Stimulated activated CD4-positive, alpha-beta T cell treated with anti-CD3 and anti-CD28 coated beads, Interleukin-1b, Interleukin-23, amount 100 ng/mL, for 1 hour (primary cell): ENCODE measurements at places on chromosomes 1 and 21.

DNA sequence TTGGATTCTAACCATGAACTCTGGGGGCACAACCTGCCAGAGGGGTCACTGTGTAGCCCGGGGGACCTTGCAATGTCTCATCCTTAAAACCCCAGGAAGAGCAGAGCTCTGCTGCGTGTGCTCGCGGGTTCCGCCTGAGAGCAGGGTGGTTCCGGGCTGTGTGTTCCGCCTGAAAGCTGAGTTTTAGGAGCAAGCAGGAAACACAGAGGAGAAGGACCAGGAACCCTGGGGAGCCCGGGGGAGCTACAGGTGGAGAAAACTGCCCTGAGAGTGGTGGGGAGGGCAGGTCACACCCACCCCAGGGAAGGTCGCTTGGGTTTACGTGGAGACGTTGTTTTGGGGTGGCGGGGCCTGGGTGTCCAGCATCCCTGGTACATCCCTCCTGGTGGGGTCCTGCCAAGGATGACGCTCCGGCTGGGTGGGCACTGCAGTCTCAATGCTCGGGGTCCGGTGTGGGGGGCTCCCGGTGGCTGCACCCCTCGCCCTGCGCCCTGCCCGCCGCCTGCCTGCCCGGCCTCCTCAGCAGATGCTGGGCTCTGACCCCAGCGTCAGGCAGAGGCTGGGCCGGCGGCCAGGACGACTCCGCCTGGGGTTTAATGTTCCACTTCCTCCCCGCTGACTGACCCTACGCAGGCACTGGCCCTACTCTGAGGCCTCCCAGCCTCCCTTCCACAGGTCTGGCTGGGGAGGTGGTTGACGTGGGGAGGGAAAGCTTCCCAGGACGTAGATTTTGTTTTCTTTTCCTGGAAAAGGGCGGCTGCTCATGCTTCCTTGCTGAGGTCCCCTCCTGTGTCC, 17.3 kb upstream of the C1orf159 start:
- no peak for DNase-seq

DNA sequence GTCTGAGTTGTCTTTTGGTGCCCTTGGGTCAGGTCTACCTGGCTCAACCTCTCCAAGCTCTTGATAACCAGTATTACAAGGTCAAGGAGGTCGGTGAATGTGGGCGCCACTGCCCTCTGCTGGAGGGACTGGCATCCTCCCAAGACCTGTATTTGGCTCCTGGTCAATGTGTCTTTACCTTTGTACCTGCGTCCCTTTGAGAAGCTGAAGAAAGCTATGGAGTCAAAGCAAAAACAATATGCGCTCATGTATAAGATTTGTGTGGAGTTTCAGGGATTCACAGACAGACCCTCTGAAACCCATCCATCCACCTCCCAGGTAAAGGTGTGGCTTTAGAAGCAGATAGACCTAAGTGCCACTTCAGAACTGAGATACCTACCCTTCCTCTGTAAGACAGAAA, 61.8 kb upstream of the NBL1 start:
- DNase-seq: peak; percentile 65

- DNase-seq: no peak
Observed at GRCh38 chr1:28160782-28161266, 15.7 kb downstream of the PTAFR start.

GRCh38 chr21:46229923-46230260, 1.3 kb upstream of the LSS start:
- no peak for DNase-seq

GRCh38 chr1:70509996-70510876, 99.2 kb downstream of the CTH start:
- DNase-seq: no peak

DNA sequence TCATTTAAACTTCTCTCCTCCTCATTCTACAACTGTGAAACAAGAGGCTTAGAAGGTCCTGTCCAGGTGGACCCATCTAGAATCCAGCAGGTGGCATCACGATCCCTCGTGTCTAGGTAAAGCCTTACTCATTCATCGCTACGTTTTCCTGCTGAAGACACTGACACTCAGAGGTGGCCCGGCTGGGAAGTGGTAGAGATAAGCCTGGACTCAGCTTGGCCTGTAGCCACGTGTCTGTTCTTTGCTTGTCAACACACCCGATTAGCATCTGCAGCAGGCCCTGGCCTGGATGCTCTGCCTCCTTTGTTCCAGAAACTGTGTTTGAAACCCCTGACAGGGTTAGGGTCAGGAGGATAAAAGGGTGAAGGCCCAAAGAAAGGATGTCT, 43.4 kb downstream of the PARP1 start:
- DNase-seq: no peak

DNA sequence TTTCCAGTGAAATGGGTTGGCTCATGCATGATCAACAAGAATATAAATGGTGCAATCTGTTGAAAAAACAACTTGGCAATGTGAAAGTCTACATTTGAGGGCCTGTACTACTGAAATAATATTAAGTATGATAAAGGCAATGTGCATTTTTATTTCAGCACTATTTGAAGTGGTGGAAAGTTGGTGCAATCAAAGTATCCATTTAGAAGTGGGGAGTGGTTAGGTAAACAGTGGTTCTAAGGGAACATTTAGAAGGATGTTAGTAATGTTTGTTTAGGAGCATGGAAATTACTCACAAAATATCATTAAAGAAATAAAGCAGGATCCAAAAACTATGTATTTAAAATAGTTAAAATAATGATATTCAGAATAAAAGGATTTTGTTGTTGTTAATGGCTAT, 60.2 kb downstream of the CHRM3 start:
- DNase-seq: no peak

- no peak for DNase-seq
Observed at GRCh38 chr1:240833075-240833474, 221.1 kb upstream of the GREM2 start.

DNA sequence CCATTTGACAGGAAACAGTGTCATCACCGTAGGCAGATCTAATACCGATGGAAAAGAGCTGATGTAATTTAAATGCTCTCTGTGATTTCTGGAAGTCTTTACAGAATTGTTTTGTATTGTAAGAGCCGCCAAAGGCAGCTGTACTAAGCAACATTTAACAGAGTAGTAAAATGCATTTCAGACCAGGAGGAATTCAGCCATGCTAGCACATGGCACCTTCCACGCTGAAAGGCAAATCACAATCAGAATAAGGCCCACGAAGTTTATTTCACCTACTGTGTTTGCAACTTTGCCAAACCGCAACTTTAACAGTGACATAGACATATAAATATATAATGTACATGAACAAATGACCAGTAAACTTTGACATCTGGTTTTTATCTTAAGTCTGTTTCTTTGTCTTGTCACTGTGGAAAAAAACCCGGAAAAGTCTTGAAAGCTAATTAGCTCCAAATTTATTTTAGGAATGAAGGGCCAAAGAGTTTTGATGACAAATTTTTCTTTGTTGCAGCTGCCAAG, 26.1 kb upstream of the DISC1 start:
- DNase-seq: no peak

DNA sequence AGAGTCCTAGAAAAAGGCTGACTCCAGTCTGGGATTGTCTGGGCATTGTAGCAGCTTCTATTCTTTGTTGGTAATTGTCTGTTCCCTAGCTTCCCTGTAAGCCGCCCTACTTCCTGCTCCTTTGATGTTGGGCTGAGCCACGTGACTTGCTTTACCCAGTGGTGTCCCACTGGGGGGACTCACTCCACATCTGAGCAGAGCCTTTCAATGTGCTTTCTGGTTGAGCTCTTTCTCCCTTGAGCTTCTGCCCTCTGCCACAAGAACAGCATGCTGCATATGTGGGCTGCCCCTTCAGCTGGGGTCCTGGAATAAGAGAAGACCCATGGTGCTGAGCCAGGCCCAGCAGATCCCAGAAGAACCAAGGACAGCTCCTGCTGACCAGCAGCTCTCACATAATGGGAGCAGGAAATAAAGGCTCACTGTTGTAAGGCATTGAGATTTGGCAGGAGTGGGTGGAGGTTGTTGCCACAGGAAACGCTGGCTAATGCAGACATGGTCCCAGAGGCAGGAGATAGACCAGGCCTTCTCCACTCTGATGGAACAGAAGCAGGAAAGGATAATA, 276.3 kb upstream of the GJB5 start:
- no peak for DNase-seq

GRCh38 chr1:232786845-232787455, 18.3 kb upstream of the MAP10 start:
- no peak for DNase-seq

DNA sequence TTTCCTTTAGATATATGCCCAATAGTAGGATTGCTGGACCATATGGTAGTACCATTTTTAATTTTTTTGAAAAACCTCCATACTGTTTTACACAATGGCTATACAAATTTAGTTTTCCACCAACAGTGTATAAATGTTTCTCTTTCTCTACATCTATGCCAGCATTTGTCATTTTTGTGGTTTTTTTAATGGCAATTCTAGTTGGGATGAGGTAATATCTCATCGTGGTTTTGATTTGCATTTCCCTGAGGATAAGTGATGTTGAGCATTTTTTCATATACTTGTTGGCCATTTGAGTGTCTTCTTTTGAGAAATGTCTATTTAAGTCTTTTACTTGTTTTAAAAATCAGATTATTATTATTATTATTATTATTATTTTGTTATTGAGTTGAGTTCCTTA, 35.5 kb downstream of the PLA2G4A start:
- DNase-seq: no peak

GRCh38 chr1:240310226-240310925, 218.7 kb downstream of the FMN2 start:
- no peak for DNase-seq

DNA sequence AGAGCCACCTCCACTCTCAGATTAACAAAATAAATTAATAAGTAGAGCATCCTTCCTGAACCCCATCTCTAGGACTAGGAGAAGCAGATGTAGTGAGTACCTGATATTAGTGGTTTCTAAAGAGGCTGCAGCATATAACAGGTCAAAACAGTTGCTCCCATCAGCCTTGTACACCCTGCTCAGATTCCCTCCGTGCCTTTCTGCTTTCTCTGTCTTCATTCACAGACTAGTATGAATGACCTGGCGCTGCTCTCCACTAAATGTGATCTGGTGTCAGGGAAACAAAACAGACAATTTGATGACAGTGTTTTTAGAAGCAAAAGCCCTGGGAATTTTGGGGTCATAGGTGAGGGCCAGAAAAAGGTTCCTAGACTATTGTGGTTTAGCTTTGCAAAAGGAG, 8.3 kb downstream of the SESN2 start:
- no peak for DNase-seq

- DNase-seq: no peak
Observed at GRCh38 chr1:97905141-97905940, 15.5 kb downstream of the DPYD start.

DNA sequence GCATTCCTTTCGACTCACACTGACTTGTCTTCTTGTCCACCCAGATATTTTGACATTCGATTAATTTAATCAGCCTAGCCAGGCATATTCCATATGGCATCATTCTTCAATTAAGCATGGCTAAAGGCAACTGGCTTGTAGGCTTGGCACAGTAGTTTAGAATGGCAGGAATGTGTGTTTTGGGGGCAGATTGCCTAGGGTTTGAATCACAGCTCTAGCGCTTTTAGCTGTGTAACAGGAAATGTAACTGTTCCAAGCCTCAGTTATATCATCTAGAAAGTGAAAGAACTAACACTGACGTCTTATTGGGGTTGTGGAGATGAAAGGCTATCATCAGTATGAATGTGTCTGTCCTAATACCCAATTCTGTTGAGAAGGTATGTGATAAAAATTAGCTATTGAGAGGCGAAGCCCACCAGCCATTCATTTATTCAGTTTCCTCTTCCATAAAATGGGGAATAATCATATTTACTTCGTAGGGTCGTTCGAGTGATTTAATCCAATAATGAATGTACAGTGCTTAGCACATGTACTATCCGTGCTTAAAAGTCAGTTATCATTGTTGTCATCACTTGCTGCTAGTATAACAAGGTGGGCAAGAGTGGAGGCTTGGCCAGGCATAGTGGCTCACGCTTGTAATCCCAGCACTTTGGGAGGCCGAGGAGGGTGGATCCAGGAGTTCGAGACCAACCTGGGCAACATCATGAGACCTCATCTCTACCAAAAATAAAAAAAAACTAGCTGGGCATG, 41.6 kb upstream of the GRHL3 start:
- no peak for DNase-seq

DNA sequence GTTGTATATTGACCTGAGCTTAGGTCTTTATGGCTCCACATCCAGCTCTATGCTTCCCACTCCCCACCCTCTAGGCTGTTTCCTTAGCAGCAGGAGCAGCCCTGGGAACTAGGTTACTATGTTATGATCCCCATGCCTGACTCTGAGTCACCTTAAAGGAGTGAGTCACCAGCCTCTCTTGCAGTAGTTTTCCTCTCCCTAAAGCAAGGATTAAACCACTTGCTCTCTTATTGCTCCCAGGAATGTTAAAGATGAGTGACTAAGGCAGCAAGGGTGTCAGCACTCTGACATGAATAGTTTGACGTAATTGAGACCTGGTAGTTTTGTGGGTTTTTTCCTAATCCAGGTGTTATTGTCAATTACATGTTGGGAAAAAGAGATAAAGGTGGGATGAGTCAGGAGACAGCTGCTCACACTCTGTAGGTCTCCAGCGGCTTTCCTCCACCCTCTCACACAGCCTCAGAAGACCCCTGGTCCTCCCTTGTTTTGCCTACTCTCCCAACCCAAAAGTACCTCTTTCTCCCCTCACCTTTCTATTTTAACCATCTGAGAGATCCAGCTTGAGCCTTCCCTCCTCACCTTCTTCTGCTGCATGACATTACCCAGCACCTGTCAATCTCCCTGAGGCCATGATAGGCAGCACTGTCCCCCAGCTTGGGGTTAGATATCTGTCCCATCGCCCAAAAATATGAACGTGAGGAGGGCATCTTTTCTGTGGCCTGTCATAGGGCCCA, 369.1 kb upstream of the VAMP3 start:
- DNase-seq: no peak

- no peak for DNase-seq
Observed at GRCh38 chr1:179206812-179207211, 22.7 kb downstream of the ABL2 start.

DNA sequence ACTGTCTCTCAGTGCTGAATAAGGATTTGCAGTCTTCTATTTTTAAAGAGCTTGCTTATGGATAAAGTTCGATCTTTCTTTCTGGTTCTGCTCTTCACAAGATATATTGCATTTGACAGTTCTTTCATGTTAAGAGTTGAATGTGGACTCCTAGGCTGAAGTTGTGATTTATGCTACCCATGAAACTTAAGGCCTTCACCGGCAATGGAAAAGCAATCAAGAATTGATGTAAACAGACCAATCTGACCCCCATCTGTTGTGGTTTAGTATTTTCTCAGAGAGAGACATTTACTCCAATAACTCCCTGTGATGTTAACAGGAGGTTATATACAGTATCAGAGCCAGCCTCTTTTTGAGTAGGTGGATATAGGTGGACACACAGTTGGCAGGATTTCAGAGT, 165.8 kb downstream of the PAPPA2 start:
- no peak for DNase-seq
